Urinary bladder (tissue), 4 donors: ENCODE measurements at places on chromosomes 2 and 18.

- no peak for DNase-seq
Measured at GRCh38 chr2:12759248-12759647, 42.5 kb downstream of the TRIB2 start.

GRCh38 chr2:153557211-153557610, 78.6 kb upstream of the RPRM start:
- no peak for DNase-seq

DNA sequence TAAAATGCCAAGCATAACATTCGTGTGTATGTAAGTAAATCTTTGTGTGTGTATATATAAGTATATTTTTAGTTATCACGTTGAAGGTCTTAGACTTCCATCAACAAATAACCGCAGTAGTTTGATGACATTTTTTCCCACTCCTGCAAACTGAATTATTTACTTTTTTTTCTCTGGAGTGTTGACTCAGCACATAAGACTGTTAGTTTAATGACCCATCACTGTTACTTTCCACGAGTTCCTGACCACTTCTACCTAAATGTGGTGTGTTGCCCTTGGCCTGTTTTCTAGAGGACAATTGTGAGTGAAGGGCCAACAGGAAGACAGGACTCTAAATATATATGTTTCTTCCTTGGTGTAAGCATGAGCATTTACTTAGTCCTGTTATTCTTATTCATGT, 71.3 kb upstream of the TXNDC2 start:
- DNase-seq = no peak

DNA sequence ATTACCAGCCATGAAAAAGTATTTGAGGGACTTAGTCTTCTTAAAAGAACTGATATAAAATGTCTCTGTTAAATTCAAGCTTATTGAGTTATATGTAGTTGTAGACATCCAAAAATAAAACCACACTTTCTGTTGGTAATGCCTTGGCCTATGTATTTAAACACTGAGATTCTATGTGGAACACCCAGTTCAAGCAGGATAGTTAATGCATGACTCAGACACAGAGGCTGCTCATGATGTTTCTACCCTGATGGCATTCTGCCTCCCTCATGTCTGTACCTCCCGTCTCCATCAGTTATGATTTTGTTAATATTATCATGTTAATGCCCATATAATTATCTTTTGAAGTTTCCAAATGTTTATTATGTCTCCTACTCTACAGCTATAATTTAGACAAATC, 164.5 kb downstream of the XIRP2 start:
- no peak for DNase-seq

DNA sequence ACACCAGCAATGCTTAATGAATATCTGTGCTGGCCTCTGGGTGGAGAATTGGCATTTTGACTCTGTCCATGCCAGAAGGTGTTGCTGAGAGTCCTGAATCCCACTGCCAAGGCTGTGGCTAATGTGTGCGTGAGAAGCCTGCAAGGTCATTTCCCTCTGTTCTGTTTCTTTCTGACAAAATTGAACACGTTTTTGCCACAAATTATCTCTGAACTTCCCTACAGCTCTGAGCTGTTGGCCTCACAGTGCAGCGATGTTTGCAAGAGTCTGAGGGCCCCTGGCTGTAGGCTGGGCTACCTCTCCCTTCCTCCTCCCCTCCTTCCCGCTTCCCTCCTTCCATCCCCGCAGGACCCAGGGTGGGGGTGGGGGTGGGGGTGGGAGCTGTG, 154.1 kb upstream of the HS6ST1 start:
- no peak for DNase-seq

GRCh38 chr2:57105694-57106093, 921.9 kb downstream of the CCDC85A start:
- DNase-seq = no peak

DNA sequence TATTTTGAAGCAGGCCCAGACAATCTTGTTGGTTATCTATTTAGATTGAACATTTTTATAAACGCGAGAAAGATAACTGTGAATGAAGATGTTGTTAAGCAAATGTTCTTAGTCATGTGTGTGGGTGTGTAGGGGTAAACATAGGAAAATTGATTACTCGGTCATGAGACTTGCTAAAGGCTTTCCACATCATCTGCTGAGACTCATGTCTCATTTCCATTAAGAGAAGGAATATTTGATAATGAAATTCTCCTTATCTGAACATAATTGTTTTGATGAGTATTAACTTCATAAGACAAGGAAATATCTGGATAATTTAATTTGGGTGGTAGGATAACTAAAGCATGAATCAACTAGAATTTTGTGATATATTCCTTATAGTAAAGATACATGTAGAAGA, 19.7 kb downstream of the CCDC102B start:
- no peak for DNase-seq

GRCh38 chr2:39215545-39215944, 28.2 kb downstream of the CDKL4 start:
- no peak for DNase-seq

- no peak for DNase-seq
Measured at GRCh38 chr2:47769318-47769717, 13.6 kb upstream of the MSH6 start.

- no peak for DNase-seq
Measured at GRCh38 chr2:204504594-204504993, 40.7 kb upstream of the PARD3B start.

DNA sequence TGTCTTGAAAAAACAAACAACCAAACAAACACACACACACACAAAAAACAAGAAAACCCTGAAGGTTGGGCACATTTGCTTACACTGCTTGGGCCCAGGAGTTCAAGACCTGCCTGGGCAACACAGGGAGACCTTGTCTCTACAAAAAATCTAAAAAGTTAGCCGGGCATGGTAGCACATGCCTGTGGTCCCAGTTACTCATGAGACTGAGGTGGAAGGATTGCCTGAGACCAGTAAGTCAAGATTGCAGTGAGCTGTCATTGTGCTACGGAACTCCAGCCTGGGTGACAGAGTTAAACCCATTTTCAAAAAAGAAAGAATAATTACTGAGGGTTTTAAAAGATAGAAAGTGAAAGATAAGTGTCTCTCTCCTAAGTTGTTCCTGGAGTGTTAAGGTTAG, 103.4 kb downstream of the MBD5 start:
- no peak for DNase-seq

DNA sequence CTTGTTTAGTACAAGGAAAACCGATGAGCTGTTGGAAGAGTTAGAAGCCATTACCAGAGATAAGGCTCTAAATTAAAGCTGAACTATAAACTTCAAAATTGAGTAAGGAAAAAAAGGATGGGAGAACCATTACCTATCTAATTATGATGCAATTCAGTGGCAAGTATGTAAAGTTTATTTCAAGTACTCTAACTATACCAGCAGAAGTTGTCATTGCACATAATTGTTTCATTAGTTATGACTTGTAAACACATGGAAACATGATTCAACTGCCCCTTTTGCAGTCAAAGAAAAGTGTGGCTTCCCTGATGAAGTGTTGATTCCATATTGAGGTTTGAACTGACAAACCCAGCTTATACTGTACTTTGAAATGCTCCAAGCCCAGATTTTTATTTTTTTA, 324.1 kb upstream of the KCNJ3 start:
- no peak for DNase-seq

DNA sequence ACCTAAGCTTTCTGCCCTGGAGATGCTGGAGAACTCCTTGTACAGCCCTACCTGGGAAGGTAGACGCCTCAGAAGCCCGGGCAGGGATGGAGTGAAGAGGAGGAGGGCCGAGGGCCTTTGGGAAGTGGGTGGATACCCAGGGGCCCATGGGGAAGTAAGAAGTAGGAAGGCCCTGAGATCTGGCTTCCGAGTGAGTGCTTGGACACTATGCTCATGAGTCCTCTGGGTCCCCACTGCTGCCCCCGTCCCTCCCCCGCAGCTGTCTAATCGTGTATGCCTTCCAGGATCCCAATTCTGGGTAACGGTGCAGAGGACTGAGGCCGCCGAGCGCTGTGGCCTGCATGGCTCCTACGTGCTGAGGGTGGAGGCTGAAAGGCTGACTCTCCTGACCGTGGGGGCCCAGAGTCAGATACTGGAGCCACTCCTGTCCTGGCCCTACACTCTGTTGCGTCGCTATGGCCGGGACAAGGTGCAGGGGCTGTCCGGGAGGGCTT, 1.1 kb downstream of the DOK1 start:
- no peak for DNase-seq

DNA sequence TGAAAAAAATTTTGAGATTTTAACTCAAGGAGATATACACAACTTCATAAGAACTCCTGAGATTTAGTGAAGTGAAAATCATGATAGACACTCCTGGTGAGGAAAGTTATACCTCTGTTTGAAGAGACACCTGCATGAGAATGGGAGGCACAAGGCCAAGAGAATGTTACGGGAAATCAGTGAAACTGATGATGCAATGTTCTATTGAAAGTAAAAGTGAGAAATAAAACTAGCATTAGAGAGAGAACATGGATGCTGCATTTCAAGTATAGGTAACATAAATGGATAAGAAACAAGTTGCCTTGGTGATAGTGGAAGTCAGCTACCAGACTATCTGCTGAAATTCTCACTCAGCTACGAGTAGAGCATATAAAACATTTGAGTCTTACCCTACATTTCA, 562.1 kb upstream of the FANCL start:
- DNase-seq = no peak

- DNase-seq = no peak
Measured at GRCh38 chr2:85990084-85990483, 101.3 kb upstream of the ST3GAL5 start.

DNA sequence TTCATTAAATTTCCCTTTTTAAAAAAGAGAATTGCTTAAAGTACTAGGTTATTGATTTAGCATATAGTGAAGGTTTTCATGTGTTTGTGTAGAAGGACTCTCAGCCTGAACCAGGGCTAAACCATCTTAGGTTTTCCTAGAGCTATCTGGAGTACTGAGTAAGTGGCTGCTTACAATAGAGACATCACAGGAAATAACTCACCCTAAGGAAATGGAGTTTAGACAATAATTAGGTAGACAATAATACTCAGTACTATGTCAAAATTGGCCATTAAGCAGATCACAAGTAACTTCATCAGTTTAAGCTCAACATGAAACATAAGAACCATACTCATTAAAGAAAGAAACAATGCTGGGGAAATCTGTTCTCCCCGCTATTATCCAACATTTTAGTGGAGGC, 240.0 kb downstream of the RND3 start:
- DNase-seq = no peak

GRCh38 chr2:177631680-177632079, 239.1 kb downstream of the AGPS start:
- no peak for DNase-seq

DNA sequence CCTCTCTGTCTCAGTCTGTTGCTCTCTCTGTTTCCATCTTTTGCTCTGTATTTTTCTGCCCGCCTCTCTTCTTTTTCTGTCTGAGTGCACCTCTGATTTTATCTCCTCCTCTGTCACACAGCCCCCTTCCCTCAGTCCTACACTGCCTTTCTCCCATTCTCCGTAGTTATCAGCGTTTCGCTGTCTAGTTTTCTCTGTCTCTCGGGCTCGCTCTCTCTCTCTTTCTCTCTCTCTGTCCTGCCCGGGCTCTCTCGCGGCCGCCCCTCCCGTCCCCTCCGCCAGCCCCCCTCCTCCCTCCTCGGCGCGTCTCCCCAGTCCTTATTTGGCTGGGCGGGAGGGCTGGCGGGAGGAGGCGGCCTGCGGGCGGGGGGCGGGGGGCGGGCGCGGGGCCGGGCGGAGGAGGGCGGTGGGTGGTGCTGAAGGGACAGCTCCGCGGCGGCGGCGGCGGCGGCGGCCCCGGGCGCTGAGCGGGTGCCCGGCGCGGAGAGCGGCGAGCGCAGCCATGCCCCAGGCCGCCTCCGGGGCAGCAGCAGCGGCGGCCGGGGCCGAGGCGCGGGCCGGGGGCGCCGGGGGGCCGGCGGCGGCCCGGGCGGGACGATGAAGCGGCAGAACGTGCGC, at the start of gene KCNK3:
Gene KCNK3, plus strand, starts transcription at position 444 of the 618 bp plus-strand sequence. Its CDS starts 154 bp downstream, at position 598.
- no peak for DNase-seq

DNA sequence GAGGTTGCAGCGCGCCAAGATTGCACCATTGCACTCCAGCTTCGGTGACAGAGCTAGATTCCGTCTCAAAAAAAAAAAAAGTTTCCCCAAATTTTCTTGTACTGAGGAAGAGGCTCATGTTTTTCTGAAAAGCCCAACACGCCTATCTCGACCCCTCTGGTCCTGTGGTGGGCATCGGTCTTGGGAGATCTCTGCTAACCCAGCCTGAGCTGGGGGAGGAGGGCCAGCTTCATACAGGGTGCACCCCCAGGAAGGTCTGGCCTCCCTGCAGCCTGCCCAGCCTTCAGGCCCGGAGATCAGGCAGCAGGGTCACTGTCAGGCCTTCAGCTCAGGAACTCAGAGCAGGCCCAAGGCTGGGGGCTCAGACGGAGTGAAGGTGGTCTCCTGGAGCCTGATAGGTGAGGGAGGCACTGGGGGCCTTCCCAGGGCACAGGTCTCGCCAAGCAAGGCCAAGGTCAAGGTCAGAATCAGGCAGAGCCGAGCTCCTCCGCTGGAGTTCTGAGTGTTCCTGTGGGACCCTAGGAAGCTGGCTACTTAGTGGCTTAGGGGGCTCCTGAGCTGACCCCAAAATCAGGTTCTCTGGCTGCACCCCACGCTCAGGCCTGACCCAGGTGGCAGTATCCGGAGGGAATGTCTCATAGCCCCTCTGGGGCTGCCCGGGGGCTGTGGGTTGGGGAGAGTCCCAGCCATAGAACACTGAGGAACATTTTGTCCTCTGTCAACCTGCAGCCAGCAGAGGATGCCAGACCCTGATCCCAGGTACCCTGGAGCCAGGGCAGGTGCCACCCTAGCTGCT, 37.9 kb upstream of the SMAD7 start:
- no peak for DNase-seq

DNA sequence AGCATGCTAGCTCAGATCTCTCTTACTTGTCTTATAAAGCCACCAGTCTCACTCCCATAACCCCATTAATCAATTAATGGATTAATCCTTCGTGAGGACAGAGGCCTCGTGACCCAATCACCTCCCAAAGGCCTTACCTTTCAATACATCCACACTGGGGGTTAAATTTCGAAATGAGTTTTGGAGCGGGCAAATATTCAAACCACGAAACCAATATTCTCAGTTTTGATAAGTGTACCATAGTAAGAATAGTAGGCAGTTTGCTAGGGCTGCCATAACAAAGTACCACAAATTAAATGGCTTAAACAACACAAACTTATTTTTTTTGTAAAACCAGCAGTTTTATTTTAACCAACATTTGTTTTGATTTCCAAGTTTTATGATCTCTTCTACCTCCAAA, 15.2 kb downstream of the HIBCH start:
- no peak for DNase-seq

GRCh38 chr2:191942090-191942738, 95.3 kb upstream of the CAVIN2 start:
- no peak for DNase-seq

GRCh38 chr2:168626647-168627046, 170.6 kb downstream of the CERS6 start:
- no peak for DNase-seq

DNA sequence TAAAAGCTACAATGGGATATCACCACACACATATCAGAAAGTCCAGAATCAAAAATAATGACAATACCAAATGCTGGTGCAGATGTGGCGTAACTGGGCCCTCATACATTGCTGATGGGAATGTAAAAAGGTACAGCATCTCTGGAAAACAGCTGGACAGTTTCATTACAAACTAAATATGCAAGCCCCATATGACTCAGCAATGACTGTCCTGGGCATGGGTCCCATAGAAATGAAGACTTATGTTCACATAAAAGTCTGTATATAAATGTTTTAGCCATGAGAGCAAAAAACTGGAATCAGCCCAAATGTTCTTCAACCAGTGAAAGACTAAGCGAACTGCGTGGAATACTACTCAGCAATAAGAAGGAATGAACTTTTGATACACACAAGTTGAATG, 56.7 kb downstream of the ALPK2 start:
- no peak for DNase-seq
